ENCODE measurements at places on chromosomes 13 and 19.
A peak's percentile ranks its signal among the peaks of the same experiment; 100 is the strongest.

DNA sequence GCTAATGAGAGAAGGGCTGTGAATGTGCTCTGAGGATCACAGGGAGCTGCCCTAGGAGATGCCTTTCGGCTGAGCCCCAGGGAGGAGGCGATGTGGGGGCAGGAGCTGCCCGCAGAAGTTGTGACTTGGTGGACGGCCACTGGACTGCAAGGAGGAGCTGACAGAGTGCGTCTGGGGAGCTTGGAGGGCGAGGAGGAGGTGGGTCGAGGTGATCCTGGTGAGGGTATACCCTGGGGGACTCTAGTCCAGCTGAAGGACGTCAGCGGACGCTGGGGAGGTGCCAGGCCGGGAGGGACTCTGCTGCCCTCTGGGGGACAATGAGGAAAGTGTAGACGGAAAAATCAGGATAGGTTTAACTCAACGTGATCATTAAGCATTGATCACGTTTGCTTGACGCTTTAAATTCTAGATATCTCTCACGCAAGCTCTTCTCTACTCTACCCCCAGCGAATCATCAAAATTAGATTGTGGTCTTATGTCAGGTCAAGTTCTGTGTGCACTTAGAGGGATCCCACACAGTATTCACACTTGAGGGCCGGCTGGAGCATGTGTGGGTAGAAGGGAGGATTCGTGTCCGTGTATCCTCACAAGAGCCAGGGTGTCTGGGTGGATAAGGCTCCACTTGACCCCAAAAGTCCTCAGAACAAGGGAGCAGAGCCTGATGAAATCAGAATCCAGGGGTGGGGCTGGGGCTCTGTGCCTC lies 3.3 kb upstream of the CEACAM7 start:
- peak; percentile 25 for DNase-seq

GRCh38 chr13:104592545-104593250 lies 1526.5 kb upstream of the SLC10A2 start:
- DNase-seq = no peak

GRCh38 chr19:19402656-19403372 lies 2.7 kb upstream of the GATAD2A start:
- DNase-seq = no peak

DNA sequence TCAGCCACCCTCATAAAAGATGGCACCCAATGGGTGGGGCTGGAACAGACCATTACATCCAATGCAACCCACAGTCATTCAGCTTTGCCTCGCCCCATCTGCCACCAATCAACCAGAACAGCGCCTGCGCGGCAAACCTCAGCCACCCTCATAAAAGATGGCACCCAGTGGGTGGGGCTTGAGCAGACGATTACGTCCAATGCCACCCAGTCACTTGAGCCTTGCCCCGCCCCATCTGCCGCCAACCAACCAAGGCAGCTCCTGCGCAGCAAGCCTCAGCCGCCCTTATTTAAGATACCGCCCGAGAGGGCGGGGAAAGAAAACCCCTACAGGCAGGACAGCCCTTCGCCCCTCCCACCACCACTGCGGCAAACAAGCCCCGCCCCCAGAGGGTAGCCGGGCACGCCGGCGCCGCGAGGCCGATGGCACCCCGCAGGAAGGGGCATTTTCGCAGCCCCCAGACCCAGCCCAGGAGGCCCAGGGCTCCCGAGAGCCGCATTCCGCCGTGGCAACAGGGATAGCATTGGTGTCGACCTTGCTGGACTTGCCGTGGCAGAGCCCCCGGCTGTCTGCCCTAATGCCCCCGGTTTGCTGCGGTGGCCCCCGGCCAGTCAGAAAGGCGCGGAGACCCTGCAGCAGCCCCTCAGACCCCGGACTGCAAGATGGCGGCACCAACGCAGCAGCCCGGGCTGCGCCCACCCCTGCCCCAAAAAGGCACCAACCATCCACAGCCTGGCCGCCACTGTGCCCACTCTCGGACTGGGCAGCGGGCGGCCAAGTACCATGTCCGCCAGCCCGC lies 675 bp downstream of the PEG3 start:
- DNase-seq = no peak

GRCh38 chr13:94329277-94329676 lies 150.2 kb downstream of the DCT start:
- DNase-seq = no peak

DNA sequence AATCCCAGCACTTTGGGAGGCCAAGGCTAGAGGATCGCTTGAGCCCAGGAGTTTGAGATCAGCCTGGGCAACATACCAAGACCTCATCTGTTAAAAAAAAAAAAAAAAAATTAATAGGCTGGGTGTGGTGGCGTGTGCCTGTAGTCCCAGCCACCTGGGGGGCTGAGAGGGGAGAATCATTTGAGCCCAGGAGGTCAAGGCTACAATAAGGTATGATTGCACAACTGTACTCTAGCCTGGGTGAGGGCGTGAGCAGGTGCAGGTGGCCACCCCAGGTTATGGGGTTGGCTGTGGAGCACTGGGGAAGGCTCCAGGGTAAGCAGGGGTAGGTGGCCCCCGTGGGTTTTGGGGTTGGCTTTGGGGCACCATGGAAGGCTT lies 33.9 kb downstream of the MCF2L start:
- DNase-seq = no peak

- no peak for DNase-seq
These were observed 5.1 kb upstream of the FCGBP start for GRCh38 chr19:39939556-39939955.

DNA sequence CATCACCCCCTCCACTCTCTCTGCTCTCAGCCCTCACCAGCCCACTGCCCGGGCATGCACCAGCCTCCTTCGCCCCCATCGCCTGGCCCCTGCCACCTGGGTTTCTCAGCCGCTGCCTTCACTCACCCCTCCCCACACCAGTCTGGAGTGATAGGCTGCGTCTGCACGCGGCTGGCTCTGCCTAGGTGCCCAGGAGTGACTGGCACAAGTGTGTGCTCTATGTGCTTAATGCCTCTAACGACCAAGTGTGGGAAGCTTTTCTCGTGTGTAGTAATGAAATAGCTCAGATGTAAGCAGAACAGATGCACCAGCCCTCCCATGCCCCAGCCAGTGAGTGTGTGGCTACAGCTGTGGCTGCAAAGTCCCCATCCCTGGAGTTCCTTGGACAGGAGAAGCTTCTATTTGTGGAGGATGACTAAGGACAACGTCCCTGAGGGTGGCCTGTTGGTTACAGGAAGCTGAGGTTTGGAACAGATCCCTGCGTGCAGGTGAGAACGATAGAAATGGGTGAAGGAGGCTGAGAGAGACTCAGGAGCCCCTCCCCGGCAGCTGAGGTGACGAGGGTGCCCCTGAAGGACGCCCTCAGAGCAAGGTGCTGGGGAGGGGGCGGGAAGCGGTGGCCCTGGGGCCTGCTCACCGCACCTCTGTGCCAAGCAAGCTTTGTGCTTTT lies 35.6 kb downstream of the ATP11A start:
- DNase-seq = no peak

GRCh38 chr19:55537741-55538111 lies 793 bp upstream of the SBK2 start:
- DNase-seq = no peak

- DNase-seq = no peak
These were observed 43.6 kb downstream of the PHF11 start for GRCh38 chr13:49539313-49539712.

DNA sequence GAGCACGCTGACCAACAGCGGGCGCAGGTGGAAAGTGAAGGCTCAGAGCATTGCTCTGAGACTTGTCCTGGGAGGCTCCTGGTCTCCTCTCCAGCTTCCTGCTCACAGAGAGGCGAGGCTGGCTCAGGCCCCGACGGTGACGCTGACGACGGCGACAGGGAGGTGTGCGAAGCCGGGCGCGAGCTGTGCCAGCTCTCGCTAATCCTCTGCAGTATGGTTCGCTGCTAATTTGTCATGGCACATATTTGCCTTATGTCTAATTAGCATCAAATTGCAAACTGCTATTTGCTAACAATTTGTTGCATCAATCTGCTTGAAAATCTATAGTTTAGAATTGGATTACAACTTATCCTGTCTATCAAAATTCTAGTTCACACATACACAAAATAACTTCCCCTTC lies 469.8 kb upstream of the ZNF507 start:
- no peak for DNase-seq

DNA sequence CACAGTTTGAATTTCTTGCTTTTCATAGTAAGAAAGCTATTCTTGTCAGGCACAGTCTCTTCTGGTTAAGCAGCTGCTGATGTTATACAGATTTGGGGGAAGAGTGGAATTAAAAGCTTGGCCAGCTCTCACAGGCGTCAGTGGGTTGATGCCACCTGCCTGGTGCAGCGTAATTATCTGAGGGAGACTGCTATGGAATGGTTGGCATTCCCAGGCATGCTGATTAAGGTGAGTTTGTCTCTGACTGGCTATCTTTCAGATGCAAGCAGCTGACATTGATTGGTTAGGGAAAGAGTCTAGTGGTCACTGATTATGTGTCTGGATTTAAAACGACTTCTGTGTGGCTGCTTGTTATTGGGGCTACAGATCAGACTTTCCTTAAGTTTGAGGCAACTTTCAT lies 948.4 kb downstream of the UQCRFS1 start:
- DNase-seq = no peak

GRCh38 chr13:108980237-108980636 lies 350.8 kb downstream of the MYO16 start:
- DNase-seq = no peak

DNA sequence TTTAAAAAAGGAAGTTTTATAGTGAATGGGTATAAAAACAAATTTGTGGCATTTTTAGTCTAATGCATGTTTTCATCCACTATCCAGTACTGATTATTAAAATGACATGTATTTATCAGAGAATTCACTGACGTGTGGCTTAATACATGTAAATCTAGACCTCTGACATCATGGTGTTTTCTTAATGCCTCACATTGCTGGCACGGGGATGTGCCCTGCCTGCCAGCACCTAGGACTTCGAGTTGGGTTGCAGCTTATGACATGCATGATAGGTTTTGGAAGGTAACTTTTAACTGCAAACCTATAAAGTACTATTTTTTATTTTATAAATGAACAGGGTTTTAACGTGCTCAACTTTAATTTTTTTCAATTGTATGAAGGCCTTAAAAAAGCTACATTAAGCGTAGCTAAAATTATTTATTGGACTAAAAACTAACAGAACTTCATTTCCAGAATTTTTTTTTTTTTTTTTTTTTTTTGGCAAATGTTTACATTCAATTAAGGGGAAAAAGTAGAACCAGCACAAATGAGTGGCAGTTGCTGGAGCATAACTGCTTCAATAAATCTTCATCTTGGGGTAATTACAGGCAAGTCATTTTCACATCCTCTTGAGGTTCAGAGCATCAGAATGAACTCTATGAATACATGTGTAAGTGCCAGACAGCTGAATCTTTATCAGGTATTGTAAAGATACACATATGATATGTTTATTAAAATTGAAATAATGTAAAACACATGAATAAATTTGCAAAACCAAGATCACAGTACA lies 16.3 kb downstream of the METTL21C start:
- no peak for DNase-seq

GRCh38 chr19:31096935-31097545 lies 252.2 kb downstream of the TSHZ3 start:
- DNase-seq = no peak

- DNase-seq = no peak
These were observed 52.4 kb downstream of the LYL1 start for GRCh38 chr19:13050274-13050673.

GRCh38 chr19:14197882-14198281 lies 8.1 kb downstream of the ADGRL1 start:
- no peak for DNase-seq

- DNase-seq = no peak
These were observed 230.7 kb downstream of the NALCN start for GRCh38 chr13:101185606-101186005.

GRCh38 chr13:27504128-27504867 lies 53.9 kb upstream of the MTIF3 start:
- no peak for DNase-seq

GRCh38 chr19:16446108-16446723 lies 25.6 kb downstream of the EPS15L1 start:
- no peak for DNase-seq

DNA sequence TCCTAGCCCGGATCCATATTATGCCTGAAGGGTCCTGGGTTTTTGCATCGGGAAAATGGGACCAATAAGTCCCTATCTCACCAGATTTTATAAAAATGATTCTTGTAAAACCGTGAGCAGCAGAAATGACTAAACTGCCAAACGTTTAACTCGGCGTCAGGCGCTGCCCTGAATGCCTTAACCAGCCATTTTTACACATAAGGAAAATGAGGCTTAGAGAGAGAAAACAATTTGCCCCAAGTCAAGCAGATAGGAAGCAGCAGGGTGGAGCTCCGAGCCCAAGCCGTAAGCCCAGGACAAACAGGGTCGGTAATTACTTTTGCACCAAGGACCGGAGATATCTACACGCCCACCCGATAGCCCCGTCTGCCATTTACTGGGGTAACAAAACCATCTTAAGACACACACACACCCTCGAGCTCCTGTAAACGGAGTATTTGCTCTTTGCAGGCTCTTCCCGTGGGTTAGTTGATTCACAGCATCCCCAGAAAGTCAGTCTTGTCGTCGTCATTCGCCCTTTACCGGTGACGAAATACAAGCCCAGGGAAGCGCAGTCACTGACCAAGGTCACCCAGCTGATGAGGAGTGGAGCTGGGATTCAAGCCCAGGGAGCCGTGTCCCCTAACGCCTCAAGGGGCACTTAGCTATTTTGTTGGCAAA lies 16.0 kb upstream of the MRI1 start:
- DNase-seq = no peak

- no peak for DNase-seq
These were observed 10.6 kb upstream of the HAUS5 start for GRCh38 chr19:35601971-35602370.

GRCh38 chr19:39156326-39157230 lies 31.0 kb downstream of the PAK4 start:
- no peak for DNase-seq

DNA sequence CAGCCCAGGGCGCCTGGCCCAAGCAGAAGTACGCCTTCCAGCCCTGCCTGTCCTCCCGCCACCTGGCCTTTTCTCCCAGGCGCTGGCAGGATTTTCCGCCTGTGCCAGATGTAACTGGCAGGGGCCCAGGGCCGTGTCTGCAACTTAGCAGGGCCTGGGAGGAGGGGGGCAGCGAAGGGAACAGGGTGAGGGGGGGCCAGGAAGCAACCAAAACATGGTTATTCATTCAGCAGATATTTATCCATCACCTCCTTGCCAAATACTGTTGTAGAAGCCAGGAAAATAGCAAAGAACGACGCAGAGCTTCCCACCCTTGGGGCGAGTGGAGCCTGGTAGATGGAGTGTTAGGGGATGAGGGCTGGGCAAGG lies 5.6 kb downstream of the TLE6 start:
- peak; percentile 95 for DNase-seq

- DNase-seq = no peak
These were observed 255.5 kb downstream of the KCTD12 start for GRCh38 chr13:76630629-76631230.

DNA sequence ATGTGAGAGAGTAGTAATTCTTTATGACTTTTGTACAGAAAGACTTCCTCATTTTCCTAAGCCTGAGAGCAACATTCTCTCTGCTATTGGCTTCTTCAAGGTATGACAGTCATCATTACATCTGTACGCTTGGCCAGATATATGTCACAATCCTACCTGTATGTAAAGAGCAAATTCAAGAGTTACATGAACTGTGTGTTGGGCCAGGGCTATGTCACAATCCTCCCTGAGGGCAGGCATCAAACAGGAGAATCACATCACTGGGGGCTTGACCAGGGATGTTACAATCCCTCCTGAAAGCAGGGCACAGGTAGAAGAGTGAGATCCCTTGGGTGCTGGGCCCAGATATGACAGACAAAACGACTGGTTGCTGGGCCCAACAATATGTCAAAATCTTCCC lies 9.8 kb upstream of the ZNF724 start:
- no peak for DNase-seq

GRCh38 chr19:5172859-5173630 lies 167.6 kb downstream of the PTPRS start:
- no peak for DNase-seq

- DNase-seq = no peak
These were observed 23.3 kb downstream of the LYPD4 start for GRCh38 chr19:41821003-41821735.
